ENCODE measurements at places on chromosomes 3 and 15. TPM values are rescaled to one million over a fixed set of nuclear protein-coding genes. Genes with fewer than 3 reads are reported as not detected.

Gene SCN11A
- 4.0 TPM for polyA plus RNA-seq

Gene ADGRG7
- not detected for polyA plus RNA-seq

Gene SEMA3B
- polyA plus RNA-seq: 43.9 TPM

Gene TM4SF18
- polyA plus RNA-seq: 12.9 TPM

Gene TMEM202
- polyA plus RNA-seq: not detected

Gene MKRN2OS
- 0.70 TPM for polyA plus RNA-seq

Gene DOCK3
- polyA plus RNA-seq: 0.14 TPM

DNA sequence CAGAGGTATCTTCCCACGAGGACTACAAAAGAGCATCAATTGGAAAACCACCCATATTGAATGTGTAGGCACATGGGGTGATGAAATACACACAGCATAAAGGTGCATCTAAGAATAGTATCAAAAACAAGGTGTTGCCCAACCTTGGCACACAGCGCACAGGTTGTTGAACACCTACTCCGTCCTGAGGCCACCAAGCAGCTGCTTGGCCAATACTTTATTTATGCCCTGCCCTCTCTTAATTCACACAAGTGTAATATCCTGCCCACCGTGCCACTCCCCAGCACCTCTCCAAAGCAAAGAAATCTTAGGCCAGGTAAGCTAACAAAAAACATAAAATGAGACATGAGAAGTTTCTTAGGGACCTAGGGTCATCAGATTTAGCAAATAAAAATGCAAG, 31.2 kb downstream of the WWTR1 start:
- DNase-seq: no peak

DNA sequence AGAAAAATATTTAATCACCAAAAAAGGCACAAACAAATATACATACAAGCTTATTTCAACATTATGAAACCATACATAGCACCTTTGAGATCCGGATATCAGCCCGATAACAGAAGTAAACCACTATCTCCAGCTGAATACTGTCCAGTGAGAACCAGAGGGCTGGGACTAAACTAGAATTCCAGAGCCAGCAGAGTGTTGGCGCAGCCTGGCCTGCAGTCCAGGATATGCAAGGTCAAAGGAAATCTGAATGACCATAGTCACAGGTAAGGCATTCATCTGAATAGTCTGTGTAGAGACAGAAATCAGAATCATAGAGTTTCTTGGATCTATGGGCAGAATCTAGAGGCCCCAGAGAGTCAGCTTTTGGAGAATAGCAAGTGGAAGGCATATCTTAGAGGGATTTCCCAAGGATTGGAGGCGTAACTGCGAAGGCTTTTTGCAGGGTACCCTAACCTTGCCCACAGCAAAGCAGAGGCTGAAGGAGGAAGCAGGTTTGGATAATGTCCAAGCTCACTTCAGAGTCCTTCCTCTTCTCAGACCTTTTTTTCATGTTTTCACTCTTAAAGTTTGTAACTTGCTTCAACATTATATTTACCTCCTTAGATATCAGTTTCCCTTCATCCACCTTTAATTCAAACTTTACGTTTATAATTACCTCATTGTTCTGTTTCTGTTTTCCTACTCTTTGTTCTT, 32.5 kb upstream of the TP63 start:
- DNase-seq: no peak

DNA sequence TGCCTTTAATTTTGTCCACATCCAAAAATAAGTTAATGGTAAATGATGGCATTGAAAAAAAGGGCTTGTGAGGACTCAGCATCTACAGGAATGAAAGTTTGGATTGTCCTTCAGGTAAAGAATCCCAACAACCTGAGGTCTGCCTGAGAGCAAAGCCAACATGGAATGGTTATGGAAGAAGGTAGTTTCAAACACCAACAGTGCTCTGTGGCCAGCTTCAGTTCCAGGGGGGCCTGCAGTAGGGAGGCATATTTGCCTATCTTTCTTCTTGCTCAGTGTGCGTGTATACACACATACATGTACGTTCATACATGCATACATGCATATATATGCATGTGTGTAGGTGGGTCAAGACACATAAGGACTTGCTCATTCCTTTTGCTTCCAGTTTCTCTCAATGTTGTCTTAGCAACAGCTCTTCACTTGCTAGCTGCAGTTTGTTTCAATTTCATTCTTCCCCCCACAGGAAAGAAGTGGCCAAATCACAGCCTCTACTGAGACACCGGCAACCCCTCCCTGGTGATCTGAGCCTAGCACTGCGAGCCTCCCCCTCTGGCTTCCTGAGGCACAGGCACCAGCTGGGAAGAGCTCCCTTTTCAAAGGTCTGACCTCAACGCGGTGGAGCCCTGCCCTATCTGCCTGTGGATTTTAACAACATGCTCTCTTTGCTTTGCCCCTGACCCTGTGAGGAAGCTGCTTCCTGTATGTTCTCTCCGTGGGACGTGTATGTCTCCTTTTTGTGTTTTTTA, 146.2 kb downstream of the KLF13 start:
- DNase-seq: no peak

- peak; percentile 45 for DNase-seq
These were observed 108.7 kb downstream of the RARB start for GRCh38 chr3:25536521-25537391.

DNA sequence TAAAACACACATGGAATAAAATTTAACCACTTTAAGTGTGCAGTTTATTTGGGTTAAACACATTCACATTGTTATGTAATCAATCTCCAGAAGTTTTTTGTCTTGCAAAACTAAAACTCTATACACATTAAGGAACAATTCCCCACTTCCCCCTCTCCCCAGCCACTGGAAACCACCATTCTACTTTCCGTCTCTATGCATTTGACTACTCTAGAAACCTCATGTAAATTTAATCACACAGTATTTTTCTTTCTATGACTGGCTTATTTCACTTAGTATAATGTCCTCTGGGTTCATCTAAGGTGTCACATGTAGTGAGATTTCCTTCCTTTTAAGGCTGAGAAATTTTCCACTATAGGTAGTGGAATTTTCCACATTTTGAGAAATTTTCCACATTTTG, 568.7 kb upstream of the UBE2E2 start:
- DNase-seq: no peak

GRCh38 chr3:95044101-95044500, 981.2 kb downstream of the NSUN3 start:
- DNase-seq: no peak

GRCh38 chr3:40299721-40300335, 9.7 kb upstream of the EIF1B start:
- DNase-seq: peak; percentile 19

GRCh38 chr3:189659571-189659970, 28.4 kb downstream of the TP63 start:
- no peak for DNase-seq

DNA sequence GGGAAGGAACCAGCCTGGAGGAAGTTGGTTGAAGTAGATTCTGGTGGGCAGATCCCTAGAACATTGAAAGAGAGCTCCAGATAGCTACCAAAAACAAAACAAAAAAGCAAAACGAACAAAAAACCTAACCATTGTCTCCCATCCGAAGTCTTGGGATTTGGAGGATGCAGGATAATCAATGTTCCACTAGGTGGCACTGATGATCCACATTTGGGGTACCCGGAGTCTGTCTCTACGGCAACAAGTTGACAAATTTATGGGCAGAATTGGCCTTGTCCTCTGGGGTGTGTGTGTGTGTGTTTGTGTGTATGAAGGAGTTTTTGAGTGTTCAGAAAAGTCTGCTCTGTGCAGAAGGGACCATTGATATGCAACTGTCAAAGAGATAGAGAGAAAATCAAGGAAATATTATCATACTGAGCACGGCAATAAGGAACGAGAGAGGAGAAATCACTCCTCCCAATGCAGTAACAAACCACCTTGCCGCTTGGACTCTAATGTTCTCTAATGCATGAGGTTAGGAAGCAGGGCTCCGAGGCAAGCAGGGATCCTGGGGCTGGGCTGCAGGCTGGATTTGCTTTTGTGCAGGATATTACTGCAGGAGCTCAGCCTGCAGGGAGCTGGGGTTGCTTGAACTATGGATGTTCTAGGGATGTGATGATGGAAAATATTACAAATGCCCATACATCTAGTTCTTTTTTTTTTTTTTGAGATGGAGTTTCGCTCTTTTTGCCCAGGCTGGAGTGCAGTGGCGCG, 59.8 kb upstream of the KLHL25 start:
- peak; percentile 67 for DNase-seq

DNA sequence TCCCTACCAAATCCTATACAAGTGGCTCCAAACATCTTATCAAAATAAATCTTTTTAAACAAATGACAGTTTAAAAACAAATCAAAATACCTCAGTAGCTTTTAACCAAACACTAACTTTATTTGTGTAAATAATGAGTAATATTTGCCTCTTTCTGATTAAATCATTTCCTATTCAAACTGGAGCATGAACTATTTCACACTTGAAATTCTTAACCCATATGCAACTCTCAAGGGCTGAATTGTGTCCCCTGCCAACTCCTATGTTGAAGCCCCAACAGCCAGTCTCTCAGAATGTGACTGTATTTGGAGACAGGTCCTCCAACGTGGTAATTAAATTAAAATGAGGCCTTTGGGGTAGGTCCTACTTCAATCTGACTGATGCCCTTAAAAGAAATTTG, 55.9 kb upstream of the MCTP2 start:
- DNase-seq: no peak

DNA sequence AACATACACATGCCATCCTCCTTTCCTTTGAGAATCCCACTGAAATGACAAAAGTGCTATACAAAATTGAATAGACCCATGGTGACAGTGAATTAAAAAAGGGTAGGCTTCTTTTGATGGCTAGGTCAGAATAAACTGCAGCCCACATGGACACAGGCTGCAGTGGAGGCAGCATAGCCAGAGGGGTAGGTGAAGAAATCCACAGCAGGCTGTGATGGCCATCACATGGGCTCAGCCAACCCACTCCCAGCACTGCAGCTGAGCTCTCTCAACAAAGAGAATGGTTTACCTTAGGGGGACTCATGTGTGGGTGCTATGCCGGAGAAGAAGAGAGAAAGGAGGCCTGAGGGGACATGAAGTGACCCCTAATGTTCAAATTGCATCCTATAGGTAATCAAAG, 331.1 kb downstream of the CHST2 start:
- no peak for DNase-seq

Measured in hindlimb muscle (tissue), 1 donor.